C1 segment of cervical spinal cord (tissue), 14 donors: ENCODE measurements at places on chromosomes 6 and 20.

DNA sequence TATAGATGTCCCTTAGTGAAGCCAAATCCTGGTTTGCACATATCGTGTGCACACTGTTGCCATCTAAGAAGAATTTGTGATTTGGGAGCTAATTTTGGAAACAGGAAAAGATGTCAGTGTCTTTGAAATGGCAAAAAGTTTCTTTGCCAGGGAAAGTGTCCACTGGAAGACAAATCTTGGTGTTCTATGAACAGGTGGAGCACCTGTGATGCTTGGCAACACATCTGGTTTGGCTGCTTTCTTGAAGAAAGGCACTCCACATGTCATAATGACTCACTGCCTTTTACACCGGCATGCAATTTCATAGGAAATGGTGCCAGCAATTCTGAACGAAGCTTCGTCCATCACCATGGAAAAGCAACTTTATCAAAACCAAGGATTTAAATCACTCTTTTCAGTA, 1040.0 kb upstream of the MAP3K7 start:
- DNase-seq = no peak

DNA sequence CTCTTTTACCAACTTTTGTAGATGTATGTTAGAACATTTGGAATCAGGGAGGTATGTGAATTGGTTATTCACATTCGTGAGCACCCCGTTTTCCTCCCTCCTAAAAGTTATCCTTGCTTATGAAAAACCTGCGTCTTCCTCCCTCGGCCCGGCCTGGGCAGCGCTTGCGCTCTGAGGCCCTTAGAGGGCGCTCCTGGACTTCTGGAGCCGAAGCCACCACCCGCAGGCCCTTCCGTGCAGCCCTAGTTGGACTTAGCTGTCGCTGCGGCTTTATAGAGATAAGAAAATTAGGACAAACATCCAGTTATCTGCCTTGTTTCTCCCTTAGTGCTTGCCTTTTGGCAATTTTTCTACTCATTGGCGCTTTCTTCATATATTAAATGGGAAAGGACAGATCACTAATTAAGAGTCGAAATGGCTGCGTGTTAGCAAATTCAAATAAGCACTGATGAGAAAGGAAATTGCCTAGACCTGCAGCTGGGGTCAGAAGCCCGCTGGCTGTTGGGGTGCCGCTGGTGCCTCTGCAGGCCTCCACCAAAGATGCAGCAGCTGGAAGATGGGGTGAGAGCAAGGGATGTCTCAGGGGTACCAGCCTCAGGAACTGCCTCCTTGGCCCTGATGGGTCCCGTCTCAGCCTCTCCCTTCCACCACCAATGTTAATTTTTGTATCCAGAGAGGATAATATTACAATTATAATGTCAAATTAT, 5.2 kb downstream of the FNDC1 start:
- DNase-seq = peak; percentile 33

DNA sequence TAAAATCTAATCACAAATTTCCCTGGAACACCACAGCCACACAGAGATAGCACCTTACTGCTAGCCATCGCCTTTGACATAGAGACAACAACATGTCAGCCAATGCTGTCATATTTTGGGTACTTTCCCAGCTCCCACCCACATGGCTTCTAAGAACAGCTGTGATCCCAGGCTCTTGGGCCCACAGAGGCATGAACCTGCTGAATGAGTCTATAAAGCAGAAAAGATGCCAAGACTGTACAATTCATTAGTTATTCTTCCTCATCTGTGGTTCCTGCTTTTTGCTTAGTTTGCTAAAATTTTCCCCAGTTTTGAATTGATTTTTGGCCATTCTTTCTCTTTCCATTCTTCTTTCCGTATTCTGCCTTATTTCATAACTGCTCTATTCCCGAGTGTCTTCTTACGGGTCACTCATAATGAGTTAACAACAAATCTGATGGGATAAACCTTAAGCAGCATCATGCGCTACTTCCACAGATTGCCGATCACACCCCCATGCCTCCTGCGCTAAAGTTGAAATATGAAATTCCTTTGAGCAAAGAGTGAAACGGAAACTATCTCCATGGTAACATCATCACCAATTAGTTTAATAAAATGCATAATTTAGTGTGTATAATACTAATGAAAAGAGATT, 327.3 kb upstream of the HSF2 start:
- DNase-seq = no peak

DNA sequence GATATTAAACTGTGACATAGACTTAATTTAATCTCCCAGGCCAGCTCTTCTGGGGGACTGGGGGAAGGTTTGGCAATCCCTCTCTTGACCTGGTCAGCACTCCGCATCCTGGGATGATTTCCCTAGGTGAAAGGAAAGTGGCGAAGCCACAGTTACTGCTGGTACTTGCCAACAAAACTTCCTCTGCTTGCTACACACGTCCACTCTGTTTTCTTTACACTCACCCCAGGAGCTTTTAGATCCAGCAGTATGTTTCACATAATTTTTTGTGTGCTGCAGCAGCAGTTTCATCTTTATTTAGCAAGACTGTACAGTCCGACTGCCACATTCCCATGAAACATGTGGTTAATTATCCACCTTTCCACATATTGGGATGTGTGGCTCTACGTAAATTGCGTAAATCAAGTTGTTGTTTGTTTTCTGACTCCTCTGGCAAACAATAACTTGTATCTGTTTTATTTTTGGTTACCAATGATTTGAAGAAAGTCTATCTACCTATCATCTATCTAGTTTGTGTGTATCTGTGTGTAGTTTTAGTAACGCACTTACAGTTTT, 284.0 kb downstream of the PHF3 start:
- DNase-seq = no peak

DNA sequence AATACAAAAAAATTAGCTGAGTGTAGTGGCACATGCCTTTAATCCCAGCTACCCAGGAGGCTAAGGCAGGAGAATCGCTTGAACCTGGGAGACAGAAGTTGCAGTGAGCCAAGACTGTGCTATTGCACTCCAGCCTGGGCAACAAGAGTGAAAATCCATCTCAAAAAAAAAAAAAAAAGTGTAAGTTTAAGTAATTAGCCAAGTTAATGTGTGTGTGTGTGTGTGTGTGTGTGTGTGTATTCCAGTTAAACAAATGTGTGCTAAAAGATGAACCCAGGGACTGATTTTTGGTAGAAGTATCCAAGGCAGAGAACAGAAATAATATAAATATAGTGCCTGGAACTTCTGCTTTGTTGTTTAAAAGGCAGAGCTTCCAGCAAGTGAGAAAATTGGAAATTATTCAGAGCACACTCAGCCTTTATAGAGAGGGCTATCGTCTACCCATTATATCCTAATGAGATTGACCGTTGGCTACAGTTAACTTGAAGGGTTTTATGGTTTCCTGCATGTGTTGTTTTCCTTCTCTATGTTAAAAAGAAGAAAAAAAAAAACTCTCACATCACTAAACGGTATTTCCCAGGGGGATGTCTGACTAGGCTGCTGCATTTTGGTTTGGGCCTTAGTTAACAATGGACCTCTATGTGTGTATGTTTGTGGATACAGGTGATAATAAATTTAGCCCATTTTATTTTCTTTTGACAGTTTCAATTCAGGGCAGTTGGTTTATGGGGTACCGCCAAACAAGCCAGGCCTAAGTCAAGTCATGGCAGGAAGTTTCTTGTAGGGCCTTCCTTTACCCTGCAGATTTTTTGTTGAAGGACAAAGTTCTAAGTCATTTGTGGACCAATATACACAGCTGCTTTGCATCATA, 9.8 kb downstream of the SOX4 start:
- no peak for DNase-seq

DNA sequence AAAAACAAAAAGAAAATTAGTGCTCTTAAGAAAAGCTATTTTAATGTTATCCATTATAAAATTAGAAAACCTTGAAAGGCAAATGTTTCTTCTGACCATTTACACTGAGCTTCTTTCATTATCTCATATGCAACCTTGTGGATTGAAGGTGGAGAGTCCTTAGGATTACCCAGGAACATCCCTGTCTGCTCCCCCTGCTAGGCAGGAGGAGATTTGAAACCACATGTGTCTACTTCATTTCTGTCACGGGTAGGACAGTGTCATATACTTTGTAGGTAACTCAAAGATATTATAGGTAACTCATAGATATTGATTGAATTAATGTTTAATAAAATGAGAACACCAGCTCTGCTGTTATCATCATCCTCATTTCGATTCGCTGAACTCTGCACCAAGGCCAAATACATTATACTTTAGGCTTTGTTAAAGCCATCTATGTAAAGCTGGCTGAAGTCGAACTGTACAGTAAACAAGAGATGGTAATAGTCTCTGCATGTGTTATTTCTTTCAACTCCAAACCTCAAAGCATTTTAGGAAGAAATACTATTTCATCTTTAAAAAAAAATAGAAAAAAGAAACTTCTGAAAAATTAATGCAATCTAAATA, 49.5 kb downstream of the HDAC2 start:
- no peak for DNase-seq

DNA sequence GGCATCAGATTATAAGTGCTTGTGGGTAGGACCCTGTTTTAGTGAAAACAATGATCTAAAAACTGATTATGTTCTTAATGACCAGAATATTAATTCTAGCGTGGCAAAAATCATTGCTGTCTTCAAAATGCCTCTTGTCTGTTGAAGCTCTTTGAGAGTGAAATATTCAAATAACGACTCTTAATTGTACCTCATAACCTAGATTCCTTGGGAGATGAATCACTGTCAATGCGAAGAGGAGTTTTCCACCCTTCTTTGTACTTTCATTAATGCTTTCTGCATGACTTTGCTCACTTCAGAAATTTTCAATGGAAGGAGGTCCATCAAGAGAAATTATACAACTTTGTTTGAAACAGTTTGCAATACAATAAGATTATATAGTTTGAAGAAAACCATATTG, 71.5 kb downstream of the CRYBG1 start:
- no peak for DNase-seq

GRCh38 chr6:134398453-134398852, 80.5 kb upstream of the SGK1 start:
- no peak for DNase-seq

DNA sequence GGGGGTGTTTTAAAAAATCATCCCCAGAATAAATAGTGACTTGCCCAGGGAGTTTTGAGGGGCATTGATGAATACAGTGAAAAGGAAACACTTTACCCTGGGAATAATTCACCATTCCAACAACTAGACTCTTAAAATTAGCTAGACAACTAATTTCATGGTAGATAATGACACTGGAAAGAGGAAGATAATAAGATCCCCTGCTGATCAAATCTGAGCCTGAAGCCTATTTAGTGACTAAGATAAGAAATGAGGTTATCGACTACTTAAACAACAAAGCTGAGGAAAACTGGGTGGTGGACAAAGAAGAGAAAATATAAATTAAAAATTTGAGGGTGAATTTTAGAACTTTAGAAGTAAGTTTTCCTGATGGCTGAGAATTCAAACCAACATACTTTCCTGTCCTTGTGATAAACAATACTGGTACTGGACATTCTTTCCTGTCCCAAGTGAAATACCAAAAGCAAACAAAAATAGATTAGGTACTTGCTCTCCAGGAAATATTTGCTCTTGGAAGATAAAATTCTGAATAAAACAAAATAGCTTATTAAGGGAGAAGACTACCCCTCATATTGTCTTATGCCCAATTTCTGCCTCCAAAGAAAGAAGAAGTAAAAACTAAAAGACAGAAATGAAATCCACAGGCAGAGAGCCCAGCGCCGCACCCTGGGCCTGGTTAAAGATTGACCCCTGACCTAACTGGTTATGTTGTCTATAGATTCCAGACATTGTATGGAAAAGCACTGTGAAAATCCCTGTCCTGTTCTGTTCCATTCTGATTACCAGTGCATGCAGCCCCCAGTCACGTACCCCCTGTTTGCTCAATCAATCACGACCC, 64.0 kb upstream of the ADGRF4 start:
- no peak for DNase-seq

- DNase-seq = no peak
Observed at GRCh38 chr6:43578748-43579147, 2.8 kb downstream of the POLH start.

GRCh38 chr6:39892490-39893129, 41.7 kb downstream of the MOCS1 start:
- DNase-seq = no peak
